ENCODE measurements at places on chromosomes 4 and X.

- DNase-seq, result no peak
These were observed 25.1 kb downstream of the ARL13A start for GRCh38 chrX:100994352-100995281.

DNA sequence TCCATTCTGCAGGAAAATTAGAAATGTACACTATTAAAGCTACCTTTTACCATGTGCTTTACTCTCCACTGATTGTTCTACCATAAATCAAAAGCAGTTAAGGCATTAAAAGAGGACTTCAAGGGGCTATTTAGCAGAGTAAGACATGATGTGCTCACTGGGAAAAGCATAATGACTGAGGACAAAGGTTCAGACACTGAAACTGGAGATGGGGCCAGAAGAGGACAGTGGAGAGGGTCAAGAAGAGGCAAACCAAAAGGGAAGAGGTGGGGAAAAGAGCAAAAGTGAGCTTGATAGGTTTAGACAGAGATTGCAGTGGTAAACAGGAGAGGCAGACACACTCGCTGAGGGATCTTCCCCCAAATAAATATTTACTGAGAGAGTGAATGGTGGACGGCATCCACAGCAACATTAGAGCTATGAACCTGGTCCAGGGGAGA, 23.8 kb downstream of the SH3RF1 start:
- no peak for DNase-seq

- no peak for DNase-seq
These were observed 6.8 kb downstream of the MMAA start for GRCh38 chr4:145625677-145626622.

- no peak for DNase-seq
These were observed at the start of gene TMEM255A for GRCh38 chrX:120310861-120311726. Gene TMEM255A (minus strand): TSS chrX:120311461. CDS start chrX:120311309, 152 bp downstream.

DNA sequence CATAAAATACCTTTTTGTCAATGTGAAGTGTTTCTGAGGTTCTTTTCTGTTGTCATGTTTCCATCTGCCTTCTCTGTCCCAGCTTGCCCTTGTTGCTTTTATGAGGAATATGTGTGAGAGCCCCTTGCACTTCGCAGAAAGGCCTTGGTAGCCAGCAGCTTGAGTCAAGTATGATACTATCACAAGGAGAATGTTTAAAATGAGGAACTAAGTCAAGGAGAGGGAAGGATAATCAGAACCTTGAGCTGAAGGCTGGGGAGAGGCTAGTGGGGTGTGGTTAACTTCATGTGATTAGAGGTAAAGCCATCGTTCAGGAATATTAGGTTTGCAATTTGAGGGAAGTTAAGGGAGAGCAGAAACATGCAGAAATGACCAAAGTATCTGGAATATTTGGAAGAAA, 12.7 kb downstream of the PGK1 start:
- no peak for DNase-seq

- DNase-seq, result no peak
These were observed 79.8 kb upstream of the SMARCAD1 start for GRCh38 chr4:94127707-94128328.

- no peak for DNase-seq
These were observed 29.3 kb downstream of the CLCN3 start for GRCh38 chr4:169649545-169650226.

GRCh38 chr4:133592106-133592505, 443.0 kb downstream of the PCDH10 start:
- DNase-seq, result no peak

GRCh38 chr4:76305971-76306881, at the start of gene STBD1:
Gene STBD1 (plus strand): TSS chr4:76306733. CDS start chr4:76306770, 37 bp downstream.
- peak; percentile 6 for DNase-seq

DNA sequence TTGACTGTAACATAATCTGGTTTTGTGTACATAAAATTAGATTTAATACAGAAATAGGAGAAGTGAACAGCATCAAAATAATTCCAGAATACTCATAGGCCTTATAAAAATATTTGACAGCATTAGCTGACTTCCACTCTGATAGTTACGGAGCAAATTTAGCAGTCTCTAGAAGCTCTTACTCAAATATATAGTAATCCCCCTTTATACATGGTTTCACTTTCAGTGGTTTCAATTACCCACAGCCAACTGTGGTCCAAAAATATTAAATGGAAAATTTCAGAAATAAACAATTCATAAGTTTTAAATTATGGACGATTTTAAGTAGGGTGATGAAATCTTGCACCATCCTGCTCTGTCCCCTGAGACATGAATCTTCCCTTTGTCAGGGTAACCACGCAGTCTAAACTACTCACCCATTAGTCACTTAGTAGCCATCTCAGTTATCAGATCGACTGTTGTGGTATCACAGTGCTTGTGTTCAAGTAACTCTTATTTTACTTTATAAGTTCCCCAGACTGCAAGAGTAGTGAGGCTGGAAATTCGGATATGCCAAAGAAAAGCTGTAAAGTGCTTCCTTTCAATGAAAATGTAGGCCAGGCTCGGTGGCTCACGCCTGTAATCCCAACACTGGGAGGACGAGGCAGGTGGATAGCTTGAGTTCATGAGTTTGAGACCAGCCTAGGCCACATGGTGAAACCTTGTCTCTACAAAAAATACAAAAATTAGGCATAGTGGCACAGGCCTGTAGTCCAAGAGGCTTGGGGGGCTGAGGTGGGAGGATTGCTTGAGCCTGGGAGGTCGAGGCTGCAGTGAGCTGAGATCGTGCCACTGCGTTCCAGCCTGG, 17.2 kb upstream of the RTL9 start:
- no peak for DNase-seq

DNA sequence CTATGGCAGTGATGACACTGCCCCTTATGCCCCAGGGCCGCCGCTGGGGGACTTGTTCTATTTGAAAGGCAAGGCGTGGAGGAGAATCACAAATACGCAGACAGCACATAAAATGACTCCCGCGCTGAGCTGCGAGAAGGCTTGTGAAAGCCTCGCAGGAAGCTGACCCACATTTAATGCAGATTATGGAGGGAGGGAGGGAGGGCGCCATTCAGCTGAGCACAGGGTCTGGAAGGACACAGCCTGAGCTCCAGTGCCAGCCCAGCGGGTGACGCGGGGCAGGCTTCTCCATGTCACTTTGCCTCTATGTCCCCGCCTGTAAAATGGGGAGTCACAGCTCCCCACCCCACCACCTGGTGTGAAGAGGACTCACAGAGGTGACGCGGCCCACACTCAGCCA, 14.3 kb downstream of the ABLIM2 start:
- DNase-seq, result no peak

DNA sequence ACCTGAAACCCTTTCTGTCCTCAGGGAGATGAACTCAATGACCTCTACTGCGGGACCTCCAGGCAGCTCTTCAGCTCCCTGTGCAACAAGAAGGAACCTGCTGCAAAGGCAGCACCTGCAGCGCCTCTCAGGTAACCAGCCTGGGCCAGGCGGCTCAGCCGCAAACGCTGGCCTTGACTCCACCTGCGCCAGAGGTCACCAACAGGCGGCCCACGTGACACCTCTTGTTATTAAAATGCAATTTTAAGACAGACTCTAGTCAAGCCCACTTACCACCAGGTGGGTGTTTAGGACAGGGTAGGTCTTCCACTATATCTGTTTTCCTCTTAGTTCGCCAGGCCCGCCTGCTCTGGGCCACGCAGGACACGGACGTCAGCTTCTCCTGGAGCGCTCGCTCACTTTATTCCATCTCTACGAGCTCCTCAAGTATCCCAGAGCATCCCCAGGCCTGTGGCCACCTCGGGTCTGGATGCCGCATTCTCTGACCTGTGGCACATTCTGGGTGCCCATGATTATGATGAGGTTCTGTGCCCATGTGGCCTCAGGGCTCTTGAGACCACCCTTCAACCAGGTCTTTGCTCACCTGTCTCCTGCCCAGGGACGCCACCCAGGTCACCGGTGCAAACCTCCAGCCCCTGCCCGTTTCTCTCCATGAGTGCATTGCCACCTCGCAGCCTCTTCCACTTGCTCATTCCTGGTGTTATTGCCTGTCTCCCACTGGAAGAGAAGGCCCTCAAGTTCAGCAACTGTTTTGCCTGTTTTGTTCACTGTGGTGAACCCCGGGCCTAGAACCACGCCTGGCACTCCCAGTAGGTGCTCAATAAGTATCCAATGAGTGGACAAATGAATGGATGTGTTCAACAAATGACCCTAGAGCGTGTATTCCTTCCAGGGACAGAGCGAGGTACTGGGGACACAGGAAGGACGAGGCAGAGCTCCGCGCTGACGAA, 32.8 kb upstream of the JAKMIP1 start:
- DNase-seq, result no peak

GRCh38 chr4:180695851-180696250, 1547.4 kb upstream of the TENM3 start:
- DNase-seq, result no peak

GRCh38 chrX:75156531-75156945, 455 bp upstream of the ABCB7 start:
- DNase-seq, result no peak

DNA sequence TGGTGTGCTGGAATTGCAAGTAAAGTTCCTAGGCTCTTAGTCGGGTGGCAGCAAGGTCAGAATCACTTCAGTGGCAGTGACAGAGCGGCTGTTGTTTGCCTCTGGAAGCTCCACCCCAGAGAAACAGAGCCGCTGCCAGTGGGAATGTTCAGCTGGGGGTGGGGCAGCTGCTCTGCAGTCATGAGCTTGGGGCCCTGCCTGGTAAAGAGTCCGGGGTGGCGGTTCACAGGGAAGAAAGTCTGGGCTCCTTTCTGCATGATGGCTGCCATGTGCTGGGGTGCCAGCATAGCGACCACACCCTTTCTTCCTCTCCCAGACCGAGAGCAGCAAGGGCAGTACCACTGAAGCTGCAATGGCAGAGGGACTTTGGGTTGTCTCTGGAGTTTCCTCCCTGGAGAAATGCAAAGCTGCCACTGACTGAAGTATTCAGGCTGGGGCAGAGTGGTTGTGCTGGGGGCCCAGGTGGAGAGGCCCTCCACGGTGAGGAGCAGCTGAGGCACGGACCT, 108.8 kb upstream of the CENPE start:
- DNase-seq, result no peak

DNA sequence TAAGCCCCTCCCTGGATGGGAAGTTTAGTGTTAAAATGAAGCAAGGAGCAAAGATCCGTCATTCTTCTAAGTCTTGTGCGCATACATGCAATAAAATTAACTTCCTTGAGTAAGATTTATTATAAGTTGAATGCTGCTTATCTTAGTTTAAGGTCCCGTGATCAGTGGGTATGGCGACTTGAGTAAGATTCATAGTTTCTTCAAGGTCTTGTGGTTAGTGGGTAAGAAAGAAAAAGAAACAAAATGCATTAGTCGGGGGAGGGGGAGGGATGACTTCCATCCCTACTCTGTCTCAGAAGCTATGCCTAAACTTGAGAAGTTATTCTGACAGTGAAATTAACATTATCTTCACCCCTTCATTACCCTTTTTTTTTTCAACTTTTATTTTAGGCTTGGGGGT, 127.3 kb upstream of the MAGEB16 start:
- DNase-seq, result no peak

DNA sequence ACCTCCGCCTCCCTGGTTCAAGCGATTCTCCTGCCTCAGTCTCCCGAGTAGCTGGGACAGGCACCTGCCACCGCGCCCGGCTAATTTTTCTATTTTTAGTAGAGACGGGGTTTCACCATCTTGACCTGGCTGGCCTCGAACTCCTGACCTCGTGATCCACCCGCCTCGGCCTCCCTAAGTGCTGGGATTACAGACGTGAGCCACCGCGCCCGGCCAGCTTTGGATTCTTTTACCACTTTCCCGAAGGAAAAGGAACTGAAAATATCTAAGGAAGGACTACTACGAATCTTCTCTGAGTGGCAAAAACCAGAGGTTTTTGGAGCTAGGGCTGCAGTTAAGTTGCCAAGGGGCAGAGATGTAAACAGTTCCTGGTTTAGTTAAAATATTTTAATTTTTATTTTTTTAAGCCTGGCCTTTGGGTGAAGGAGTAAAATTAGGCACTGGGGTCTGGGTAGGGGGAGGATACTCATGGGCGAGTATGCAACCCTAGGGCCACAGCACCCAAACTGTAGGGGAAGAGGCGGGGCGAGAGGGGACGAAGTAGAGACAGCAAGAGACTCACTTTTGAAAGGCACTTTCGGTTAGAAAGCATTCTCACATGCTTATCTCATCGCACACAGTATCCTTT, 525 bp upstream of the CISD2 start:
- peak; percentile 4 for DNase-seq

- no peak for DNase-seq
These were observed 409.1 kb upstream of the TENM3 start for GRCh38 chr4:181834071-181834470.

GRCh38 chrX:42954880-42955279, 176.9 kb upstream of the PPP1R2C start:
- DNase-seq, result no peak

DNA sequence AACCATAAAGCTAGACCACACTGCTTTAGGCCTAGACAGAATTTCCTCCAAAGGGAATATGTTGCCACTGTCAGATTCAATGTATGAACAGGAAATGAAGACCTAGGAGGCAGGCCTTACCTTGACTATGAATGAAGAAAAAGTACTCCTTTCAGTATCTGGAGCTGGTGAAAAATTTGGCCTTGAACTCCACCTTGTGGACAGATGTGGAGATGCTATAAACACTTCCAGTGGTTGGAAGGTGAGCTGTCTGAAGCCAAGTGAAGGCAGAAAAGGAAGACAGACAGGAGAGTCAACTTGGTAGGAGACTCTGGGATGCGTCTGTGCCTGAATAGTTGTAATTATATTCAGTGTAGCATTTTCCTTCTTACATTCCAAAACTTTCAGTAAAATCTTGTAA, 17.2 kb downstream of the SPIN3 start:
- peak; percentile 5 for DNase-seq

- DNase-seq, result no peak
These were observed 72.3 kb upstream of the SH3RF1 start for GRCh38 chr4:169342906-169343564.

GRCh38 chrX:138229718-138230117, 481.8 kb downstream of the FGF13 start:
- no peak for DNase-seq

DNA sequence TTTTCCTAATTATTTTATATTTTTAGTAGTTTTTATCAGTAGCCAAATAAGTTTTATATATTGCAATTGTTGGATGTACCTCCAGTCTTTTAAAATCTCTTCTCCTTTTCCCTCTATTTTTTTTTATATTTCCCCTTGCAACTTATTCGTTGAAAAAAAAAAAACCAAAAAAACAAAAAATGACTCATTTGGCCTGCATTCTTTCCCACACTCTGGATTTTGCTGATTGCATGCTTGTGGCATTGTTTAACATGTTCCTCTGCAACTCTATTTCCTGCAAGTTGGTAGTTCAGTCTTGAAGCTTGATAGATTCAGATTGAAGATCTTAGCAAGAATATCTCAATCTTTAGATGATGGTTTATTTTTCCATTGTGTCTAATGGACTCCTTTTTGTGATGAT, 260.6 kb upstream of the BOD1L1 start:
- DNase-seq, result no peak

All from stimulated activated CD8-positive, alpha-beta memory T cell treated with anti-CD3 and anti-CD28 coated beads, Interleukin-4, amount 100 ng/mL, for 24 hours (primary cell).